C1 segment of cervical spinal cord (tissue), 14 donors: ENCODE measurements at places on chromosomes 2 and 18.

DNA sequence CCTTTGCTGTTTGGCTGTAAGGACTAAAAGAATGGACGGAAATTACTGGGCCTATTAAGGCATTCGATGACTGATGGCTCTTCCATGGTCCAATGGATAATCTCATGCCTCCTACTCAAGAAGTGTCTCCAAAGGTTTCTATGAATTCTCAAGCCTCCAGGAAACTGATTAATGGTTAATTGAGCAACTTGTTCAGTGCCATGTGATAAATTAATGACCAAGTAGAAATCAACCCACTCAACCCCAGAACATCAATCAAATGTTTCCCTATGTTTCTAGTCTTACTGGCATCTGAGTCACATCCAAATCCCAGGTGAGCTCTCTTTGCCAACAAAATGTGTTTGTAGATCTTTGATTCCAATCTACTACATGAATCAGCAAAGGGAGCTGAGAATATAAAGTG is 103.6 kb downstream of the NXPH2 start:
- no peak for DNase-seq

- DNase-seq, result no peak
Measured at GRCh38 chr2:101467306-101467705, 7.6 kb downstream of the RFX8 start.

GRCh38 chr18:37486848-37487247 is 78.8 kb downstream of the CELF4 start:
- no peak for DNase-seq

- DNase-seq, result no peak
Measured at GRCh38 chr2:241356871-241357260, 781 bp downstream of the FARP2 start.

DNA sequence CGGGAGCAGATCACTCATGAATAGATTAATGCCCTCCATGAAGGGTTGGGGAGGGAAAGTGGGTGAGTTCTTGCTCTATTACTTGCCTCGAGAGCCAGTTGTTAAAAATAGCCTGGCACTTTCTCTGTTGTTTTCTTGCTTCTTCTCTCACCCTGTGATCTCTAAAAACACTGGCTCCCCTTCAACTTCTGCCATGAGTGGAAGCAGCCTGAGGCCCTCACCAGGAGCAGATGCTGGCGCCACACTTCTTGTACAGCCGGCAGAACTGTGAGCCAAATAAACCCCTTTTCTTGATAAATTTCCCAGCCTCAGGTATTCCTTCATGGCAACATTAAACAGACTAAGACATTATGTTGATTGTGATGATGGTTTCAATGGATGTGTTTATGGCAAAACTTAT is 307.0 kb downstream of the PIEZO2 start:
- DNase-seq, result no peak

DNA sequence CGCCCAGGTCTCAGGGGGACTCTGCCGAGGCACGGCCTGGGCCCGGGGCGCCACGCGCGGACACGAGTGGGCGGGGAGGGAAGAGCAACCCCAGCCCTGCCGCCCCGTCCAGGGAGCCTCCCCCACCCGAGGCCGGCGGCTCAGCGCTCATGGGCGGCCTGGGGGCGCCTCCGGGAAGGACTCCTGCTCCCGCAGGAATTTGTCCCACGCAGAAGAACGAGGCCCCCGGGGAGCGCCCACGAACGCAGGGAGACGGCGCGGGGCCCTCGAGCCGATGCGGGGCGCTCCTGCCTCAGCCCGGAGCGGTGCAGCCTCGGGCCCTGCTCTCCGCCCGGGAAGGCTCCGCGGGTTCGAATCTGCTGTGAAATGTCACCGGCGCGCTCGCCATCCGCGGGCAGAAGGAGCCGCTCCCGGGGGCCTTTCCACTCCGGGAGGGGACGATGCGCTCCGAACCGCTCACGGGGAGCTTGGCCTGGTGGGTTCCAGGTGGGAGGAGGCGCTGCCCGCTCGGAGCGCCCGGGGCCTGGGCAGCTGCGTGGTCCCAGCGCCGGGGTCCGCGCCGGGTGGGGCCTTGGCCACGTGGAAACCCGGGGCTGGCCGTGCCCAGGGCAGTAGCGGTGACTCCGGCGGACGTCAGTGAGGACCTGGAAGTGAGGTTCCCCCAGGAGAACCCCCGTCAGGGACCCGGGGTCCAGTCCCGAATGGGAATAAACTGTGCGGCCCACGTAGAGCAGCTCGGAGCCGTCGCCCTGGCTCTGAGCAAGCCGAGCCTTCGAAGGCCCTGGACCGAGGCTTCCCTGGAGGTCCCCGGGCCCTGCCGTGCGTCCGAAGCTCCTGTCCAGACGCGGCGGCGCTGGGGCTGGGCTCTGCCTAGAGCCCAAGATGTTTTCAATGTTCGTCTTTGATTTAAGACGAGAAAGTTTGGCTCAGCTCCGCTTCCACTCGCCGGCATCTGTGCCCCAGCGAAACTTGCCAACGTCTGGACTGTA is 41.4 kb upstream of the CTDP1 start:
- DNase-seq, result no peak
